ENCODE measurements at places on chromosomes 4 and X.

- no peak for DNase-seq
Measured at GRCh38 chr4:39933671-39934590, 43.8 kb downstream of the PDS5A start.

GRCh38 chr4:42923431-42923830, 30.9 kb downstream of the GRXCR1 start:
- no peak for DNase-seq

- DNase-seq: no peak
Measured at GRCh38 chrX:150421816-150422215, 58.7 kb downstream of the MAMLD1 start.

GRCh38 chr4:123747016-123747415, 350.4 kb downstream of the SPRY1 start:
- DNase-seq: no peak

GRCh38 chrX:100710816-100711215, 21.1 kb downstream of the SYTL4 start:
- no peak for DNase-seq

DNA sequence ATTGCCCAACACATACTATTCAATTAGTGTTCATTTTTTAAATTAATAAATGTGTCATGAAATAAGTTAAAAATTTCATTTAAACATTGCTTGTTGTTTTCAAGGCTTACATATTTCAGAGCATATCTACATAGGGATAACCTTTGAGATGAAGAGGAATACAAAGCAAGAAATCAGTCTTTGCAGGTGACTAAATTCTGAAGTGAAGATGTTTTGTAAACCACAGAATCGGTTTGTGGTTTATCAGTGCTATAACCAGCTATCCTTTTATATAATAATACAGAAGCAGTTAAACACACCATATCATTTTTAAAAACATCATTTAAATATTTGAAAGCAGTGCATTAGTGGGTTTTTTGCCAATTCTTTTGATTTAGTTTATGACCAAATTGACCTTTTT, 26.9 kb downstream of the FAM241A start:
- no peak for DNase-seq

- DNase-seq: no peak
Measured at GRCh38 chr4:128379860-128380259, 92.2 kb upstream of the PGRMC2 start.

GRCh38 chrX:45697591-45697990, 496.9 kb upstream of the DIPK2B start:
- DNase-seq: no peak

DNA sequence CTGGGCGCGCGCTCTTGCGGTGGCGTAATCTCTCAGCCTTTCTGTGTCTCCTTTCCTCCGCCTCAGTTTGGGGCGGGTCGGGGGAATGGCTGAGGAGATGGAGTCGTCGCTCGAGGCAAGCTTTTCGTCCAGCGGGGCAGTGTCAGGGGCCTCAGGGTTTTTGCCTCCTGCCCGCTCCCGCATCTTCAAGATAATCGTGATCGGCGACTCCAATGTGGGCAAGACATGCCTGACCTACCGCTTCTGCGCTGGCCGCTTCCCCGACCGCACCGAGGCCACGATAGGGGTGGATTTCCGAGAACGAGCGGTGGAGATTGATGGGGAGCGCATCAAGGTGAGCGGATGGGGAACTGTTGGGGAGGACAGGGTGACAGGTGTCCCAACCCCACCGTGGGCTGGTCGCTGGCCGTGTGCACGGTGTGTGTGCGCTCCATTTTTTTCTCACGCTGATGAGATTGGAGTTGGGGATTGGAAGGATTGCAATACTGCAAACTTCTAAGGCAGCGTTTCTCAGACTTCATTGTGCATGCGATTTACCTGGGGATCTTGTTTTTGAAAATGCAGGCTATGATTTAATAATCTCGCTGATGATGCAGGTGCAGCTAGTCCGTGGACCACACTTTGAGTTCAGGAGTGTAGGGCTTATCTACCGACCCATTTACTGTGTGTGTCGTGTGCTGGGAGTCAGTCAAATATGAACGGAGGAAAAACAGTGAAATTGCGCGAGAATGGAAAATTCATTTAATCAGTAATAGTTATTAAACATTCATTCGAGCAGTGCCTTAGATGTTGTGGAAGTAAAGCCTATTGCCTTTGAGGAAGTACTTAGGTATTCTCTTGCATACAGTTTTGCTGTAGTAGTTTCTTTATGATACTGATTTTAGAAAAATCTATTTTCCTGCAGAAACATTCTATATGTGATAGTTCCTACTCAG, at the start of gene RAB33B:
TSS of gene RAB33B (plus strand) at position 11 of the 935 bp plus-strand sequence. CDS start at position 86, 75 bp downstream.
- no peak for DNase-seq

GRCh38 chr4:11069581-11070211, 359.0 kb downstream of the HS3ST1 start:
- DNase-seq: no peak

GRCh38 chr4:93710101-93710846, 118.3 kb upstream of the ATOH1 start:
- no peak for DNase-seq

DNA sequence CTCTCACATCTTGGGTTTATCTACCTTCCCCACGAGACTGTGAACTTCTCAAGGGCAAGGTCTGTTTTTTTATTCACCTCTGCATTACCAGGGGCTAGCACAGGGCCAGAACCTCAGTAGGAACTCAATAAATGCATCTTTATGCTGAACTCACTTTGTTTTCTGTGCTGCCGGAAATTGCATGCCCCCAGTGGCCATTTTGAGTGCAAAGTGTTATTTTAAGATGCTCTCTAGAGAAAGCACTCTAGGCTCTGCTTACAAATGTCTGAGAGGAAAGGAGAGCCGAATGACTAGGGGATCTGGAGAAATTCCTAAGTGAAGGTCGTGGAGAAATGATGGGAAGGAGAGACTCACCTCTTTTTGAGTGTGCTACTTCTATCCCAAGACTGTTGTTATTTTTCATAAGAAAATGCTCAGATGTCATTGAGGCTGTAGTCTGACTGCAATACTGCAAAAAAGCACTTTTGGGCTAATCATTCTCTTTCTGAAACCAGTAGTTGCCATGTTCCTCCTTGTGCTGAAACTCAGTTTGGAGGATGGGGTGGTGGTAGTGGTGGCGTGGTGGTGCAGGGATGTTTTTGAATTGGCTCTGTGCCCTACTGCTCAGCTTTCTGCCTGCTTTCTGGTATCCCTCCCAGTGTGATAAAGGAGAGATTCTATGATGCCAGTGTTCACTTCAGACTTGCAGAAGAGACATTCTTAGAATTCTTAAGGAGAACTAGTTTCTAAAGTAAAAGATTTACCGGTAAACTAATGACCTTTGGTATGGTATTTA, 41.3 kb downstream of the DOCK11 start:
- DNase-seq: no peak

GRCh38 chr4:57147335-57148060, 37.3 kb upstream of the IGFBP7 start:
- no peak for DNase-seq

DNA sequence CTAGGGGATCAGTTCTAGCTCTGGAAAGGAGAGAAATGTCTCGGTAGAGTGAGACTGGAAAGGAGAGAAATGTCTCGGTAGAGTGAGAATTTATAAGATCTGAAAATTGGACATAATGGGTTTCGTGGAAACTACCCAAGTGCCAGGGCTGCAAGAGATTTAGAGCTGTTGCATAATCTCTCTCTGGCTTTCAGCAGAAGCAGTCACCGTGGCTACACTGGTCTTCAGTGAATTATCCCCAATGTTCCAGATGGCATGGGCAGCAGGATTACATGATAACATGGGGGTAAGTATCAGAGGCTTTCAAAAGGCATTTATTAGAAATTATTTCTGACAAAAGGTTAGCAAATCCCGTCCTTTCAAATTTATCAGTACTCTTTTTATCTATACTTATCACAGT, 435.5 kb downstream of the NKX6-1 start:
- no peak for DNase-seq

DNA sequence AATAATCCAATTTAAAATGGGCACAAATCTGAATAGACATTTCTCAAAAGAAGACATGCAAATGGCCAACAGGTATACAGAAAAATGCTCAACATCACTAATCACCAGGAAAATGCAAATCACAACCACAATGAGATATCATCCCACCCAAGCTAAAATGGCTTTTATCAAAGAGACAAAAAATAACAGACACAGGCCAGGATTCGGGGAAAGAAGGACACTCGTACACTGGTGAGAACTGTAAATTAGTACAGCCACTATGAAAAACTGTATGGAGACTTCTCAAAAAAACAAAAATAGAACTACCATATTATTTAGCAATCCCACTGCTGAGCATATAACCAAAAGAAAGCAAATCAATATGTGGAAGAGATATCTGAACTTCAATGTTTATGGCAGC, 8.5 kb downstream of the SPP1 start:
- DNase-seq: no peak

- no peak for DNase-seq
Measured at GRCh38 chr4:145281951-145282350, 101.6 kb upstream of the OTUD4 start.

DNA sequence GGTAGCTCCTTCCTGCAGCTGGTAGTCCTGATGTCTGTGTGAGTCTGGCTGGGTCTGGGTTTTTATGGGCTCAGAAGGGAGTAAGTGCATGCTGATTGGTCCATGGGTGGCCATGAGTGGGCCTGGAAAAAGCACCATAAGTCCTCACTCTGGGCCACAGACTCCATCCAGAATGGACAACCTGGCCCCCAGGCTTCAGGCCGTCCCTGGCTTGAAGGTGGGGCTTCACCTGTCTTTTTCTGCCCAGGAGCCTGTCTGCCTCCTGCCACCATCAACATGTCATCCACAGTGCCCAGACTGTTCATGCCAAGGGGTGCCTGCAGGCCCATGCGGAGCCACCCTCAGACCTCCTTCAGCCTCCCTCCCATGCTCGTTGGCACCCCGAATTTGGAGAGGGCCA, 620.0 kb downstream of the RAPGEF2 start:
- DNase-seq: no peak

DNA sequence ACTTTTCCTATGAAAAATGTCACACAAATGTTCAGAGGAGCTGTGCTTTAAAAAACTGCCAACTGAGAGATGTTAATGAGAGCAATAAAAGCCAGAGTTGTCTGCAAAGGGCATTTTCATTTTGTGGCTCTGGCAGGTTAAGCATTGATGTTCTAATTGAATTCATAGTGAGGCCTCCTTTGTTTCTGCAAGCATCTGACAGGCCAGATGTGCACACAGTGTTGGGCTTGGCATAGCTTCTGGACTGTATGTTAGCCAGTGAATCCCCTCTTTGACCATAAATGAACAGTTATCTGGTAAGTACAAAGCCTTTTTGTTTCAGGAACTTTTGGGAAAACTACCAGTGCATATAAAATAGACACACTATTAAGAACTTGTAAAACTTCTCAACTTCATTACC, 81.9 kb downstream of the JADE3 start:
- DNase-seq: no peak

DNA sequence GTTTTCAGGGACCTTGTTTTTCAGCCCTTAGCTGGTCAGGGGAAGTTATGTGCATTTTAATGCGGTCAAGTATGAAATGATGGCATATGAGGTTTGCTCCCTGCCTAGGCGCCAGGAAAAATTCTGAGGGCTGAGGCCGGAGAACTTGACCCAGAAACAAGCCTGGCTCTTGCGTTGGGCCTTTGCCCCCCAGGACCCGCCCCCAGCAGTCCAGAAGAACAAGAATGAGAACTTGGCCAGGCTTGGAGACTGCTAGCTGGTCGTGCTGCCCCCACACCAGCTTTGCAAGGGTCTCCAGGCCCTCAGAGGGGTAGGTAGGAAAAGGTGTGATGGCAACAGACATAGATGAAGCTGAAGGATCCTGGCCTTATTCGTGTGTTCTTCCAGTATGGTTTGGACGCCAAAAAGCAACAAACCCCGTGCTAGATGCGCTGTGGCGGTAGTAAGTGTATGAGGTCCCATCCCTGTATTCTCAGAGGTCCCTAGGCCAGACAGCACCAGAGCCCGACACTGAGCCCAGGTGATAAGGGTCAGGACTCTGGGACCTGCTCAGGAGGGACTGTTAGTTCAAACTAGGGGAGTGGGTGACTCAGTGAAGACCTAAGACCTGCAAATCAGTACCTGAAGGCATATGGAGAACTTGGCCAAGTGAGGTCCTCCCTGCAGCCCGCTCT, 10.5 kb downstream of the NKX3-2 start:
- DNase-seq: no peak

DNA sequence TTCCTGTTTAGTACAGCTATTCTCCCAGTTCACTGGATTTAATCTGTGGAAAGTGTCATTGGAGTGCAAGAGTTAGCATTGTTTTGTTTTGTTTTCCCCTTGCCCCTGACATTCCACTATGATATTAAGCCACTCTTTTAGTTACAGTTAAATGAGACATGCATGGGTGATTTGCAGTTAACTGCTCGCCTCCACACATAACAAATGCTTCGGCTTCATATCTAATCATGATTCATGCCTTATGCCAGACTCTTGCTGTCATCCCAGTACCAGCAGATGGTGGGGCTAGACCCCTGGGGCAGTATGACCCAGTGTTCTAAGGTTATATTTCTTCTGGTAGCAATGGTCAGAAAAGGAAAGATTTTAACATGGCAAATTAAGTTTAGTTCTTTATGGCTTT, 80.1 kb downstream of the RAP1GDS1 start:
- DNase-seq: no peak

GRCh38 chr4:44186850-44187246, 261.8 kb downstream of the KCTD8 start:
- no peak for DNase-seq

- DNase-seq: no peak
Measured at GRCh38 chr4:185713731-185714130, 98.3 kb downstream of the SORBS2 start.

GRCh38 chrX:7872042-7872441, 29.1 kb downstream of the VCX start:
- no peak for DNase-seq

DNA sequence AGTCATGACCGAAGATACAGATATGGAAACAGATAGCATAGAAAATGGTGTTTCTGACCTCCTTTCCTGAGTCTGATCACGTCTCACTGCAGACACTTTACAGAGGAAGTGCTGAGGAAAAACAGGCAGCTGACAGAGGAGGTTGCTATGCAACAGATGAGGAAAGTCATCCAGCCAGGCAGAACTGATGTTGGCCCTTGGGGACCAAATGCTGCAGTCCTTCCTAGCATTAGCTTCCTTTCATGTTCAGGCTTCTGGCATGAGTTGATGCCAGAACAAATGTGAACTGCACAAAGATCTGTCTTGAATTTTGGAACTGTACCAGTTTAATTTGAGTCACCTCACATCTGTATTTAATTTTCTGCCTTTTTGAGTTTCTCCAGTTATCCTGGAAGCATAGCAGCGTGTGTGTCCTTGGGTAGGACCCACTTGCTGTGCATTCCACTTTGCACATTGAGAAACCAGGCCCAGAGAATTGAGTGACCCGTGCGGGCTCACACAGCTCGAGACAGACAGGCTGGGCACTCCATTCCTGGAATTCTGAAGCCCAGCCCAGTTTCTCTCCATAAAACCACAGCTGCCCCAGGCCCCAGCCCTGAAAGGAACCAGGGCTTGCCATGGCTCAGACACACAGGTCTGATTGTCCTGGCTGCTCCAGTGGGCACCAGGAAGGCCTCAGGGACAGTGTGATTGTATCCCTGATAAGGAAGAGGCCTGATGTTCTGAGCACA, 1.4 kb upstream of the MAGED1 start:
- DNase-seq: no peak

DNA sequence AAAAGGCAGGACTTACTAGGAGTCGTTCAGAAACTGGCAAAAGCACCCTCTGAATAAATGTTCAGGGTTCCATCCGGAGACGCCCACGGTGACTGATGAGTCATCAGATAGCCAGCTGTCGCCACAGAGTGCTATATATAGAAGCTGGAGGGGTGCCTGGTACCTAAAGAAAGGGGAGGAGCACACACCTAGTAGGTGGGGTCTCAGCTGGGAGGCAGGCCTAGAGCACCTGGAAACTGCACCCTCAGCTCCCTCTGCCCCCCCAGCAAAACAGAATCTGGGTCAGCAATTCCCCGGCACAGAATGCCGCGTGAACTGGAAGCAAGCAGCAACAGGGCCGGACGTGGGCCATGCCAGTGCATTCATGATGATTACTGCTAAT, 242.0 kb downstream of the BCOR start:
- DNase-seq: no peak

Measured in vagina (tissue), 2 donors.